Ascending aorta (tissue), 2 donors: ENCODE measurements at places on chromosomes 6 and 20. TPM values are rescaled to one million over a fixed set of nuclear protein-coding genes. Genes with fewer than 3 reads are reported as not detected.

GRCh38 chr6:84078335-84078734 lies 44.8 kb downstream of the MRAP2 start:
- no peak for DNase-seq

The NKX2-2 gene
- total RNA-seq: not detected

DNA sequence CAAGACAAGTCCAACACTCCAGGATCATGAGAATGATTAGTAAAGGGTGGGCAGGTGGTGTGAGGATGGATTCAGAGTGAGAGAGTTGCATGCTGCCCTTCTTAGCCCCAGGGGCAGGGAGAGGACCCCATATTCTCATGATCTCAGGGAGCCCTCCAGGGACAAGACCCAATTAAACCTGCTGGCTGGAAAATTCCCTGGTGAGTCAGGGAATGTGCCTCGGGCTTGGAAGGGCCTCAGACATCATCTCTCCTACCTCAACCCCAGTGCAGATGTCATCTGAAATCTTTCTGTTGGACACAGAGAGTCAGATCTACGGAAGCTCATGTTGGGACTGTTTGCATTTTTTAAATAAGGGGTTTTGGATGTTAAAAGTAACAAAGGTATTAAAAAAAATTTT lies 9.2 kb upstream of the SIRPD start:
- no peak for DNase-seq

The LINC00237 gene
- not detected for total RNA-seq

The ASCC3 gene
- total RNA-seq: 12.7 TPM

The ZC3H12D gene
- total RNA-seq: 1.5 TPM

The PRR3 gene
- total RNA-seq: 25.0 TPM

GRCh38 chr6:150599199-150600009 lies at the start of gene PLEKHG1:
TSS of gene PLEKHG1 (plus strand) at chr6:150599885. CDS start at chr6:150733682, 133,797 bp downstream.
- peak; percentile 82 for DNase-seq

The TREM2 gene
- total RNA-seq: 0.43 TPM

The NOTCH4 gene
- total RNA-seq: 198 TPM

The THBS2 gene
- 709 TPM for total RNA-seq

DNA sequence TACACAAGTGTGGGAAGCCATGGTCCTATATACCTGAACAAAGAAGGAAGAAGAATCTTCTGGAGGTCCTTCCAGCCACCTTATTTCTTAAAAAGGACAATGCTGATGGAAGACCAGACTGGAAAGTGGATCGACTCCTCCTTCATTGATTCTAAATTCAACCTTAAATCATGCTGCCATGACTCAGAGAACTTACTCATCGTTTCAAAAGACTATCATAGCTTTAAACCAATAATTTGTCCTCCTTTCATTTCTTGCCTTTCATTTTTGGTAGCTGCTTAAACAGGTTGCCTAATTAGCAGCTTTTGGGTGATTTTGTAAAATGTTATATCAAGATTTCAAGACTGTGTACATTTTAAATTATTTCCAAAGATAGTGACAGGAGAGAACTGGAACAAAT lies 60.8 kb downstream of the RTN4IP1 start:
- DNase-seq: no peak

GRCh38 chr6:143410859-143411270 lies 39.6 kb downstream of the ADAT2 start:
- DNase-seq: no peak

DNA sequence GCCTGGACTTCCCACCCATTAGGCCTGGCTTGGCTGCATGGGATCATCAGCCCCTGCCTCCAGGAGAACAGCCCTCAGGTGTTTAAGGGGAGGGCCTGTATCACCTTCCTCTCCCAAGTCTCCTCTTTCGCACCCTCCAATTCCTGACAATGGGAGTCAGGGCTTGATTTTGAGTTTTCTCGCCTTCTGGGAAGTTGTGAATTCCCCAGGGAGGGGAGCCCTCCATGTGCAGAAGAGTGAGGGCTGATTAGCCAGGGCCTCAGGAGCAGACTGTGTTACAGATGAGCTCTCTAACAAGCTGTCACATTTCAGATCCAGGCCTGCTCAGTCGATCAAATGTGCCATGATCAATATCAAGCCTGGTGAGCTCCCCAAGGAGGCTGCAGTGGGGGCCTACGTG lies 42.4 kb downstream of the CNBD2 start:
- DNase-seq: no peak

GRCh38 chr6:26141378-26141904 lies 54.2 kb downstream of the HFE start:
- no peak for DNase-seq

- no peak for DNase-seq
Observed at GRCh38 chr6:154482858-154483257, 27.6 kb downstream of the CNKSR3 start.

The FAM217B gene
- 2.6 TPM for total RNA-seq

GRCh38 chr20:46544576-46544975 lies 5.9 kb downstream of the OCSTAMP start:
- DNase-seq: no peak

The GJA10 gene
- total RNA-seq: not detected

The CRISP2 gene
- not detected for total RNA-seq

GRCh38 chr20:63503524-63503923 lies 4.6 kb upstream of the EEF1A2 start:
- no peak for DNase-seq

GRCh38 chr6:118935331-118935668 lies 341 bp upstream of the MCM9 start:
- no peak for DNase-seq

The PDE10A gene
- total RNA-seq: 2.0 TPM

DNA sequence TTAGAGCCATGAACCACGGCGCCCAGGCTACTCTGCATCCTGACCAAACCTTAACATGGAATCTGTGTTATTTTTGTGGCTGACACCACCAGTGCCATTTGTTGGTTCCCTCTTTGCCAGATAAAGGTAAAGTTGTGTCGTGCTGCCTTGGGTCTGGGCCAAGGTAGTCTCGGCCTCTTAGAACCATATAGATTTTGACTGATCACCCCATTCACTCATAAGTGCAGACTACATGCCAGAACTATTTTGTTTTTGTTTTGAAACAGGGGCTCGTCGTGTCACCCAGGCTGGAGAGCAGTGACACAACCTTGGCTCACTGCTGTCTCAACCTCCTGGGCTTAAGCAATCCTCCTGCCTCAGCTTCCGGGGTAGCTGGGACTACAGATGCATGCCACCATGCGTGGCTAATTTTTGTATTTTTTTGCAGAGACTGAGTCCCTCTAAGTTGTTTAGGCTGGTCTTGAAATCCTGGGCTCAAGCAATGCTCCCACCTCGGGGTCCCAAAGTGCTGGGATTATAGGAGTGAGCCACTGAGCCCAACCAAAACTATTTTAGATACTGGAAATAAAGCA lies 19.2 kb upstream of the RIPOR3 start:
- no peak for DNase-seq

The HLA-E gene
- 896 TPM for total RNA-seq

The ADA gene
- total RNA-seq: 0.75 TPM

The MYCT1 gene
- total RNA-seq: 15.6 TPM

- DNase-seq: no peak
Observed at GRCh38 chr20:20903773-20904500, 191.5 kb upstream of the RALGAPA2 start.

DNA sequence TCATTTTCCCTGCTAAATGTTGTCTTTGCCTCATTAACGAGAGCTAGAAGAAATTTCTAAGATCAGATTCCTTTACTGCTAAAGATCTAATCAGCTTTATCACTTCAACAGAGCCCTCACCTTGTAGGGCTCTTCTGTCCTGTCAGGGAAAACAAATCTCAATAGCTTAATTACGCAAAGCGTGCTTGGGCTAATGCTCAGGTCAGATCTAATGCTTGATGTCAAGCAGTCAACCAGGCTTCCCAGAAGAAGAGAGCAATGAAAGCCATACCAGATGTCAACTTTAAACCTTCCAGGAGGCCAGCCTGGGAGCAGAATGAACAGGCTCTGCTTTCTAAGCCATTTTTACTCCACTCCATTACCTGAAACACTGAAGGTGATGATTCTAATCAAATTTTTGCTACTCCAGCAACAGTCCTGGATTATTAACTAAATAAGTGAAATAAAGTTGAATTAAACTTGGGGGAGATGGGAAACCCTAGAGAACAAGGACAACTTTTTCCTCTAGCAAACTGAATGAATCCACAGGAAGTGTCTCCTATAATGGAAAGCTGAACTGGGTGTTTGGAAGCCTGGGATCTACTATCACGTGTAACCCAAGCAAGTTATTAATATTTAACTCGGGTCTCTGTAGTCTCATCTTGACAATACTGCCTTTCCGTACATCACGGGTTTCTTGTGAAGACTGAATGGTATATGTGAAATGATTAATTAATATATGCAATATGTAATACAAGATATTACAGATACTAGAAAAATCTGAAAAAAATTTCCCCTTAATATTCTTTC lies 273.7 kb downstream of the PTPRK start:
- DNase-seq: no peak

The TBC1D22B gene
- 11.1 TPM for total RNA-seq

DNA sequence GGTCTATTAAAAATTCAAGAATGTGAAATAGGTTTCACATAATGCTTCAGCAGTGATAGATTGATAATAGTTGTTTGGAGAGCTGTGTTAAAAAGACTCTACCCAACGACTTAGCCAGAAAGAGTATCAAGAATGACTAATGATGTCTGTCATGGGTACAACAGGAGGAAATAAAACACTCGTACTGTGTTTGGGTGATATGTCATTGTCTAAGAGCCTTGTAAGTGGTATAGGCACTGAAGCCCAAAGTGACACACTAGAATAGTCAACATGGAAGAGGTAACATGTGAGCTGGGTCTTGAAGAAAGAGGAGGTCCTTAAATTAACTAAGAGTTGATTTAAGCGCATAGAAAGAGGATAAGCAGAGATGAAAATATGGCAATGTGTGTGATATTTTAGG lies 471.8 kb upstream of the MAN1A1 start:
- no peak for DNase-seq
